Hematopoietic multipotent progenitor cell treated with erythropoietin and hydrocortisone succinate and interleukin-3 and kit ligand, for 6 days (in vitro differentiated cells): ENCODE measurements at places on chromosomes 13 and 19.

- no peak for DNase-seq
Measured at GRCh38 chr13:109331011-109331433, 455.4 kb downstream of the IRS2 start.

DNA sequence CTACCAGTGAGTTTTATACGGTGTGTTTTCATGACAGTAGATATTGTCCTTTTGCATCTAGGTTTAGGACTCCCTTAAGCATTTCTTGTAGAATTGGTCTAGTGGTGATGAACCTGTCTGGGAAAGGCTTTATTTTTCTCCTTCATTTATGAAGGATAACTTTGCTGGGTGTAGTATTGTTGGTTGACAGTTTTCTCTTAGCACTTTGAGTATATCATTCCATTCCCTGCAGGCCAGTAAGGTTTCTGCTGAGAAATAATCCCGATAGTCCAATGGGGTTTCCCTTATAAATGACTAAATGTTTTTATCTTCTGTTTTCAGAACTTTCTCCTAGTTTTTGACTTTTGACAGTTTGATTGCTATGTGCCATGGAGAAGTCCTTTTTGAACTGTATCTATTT lies 57.2 kb downstream of the DNAJC3 start:
- DNase-seq: no peak

- no peak for DNase-seq
Measured at GRCh38 chr13:34730961-34731360, 211.1 kb upstream of the NBEA start.

GRCh38 chr13:103795892-103796478 lies 729.8 kb upstream of the SLC10A2 start:
- no peak for DNase-seq

- DNase-seq: no peak
Measured at GRCh38 chr19:11141937-11142527, 13.6 kb downstream of the SPC24 start.

GRCh38 chr19:58569191-58569942 lies 3.8 kb downstream of the MZF1 start:
- no peak for DNase-seq

DNA sequence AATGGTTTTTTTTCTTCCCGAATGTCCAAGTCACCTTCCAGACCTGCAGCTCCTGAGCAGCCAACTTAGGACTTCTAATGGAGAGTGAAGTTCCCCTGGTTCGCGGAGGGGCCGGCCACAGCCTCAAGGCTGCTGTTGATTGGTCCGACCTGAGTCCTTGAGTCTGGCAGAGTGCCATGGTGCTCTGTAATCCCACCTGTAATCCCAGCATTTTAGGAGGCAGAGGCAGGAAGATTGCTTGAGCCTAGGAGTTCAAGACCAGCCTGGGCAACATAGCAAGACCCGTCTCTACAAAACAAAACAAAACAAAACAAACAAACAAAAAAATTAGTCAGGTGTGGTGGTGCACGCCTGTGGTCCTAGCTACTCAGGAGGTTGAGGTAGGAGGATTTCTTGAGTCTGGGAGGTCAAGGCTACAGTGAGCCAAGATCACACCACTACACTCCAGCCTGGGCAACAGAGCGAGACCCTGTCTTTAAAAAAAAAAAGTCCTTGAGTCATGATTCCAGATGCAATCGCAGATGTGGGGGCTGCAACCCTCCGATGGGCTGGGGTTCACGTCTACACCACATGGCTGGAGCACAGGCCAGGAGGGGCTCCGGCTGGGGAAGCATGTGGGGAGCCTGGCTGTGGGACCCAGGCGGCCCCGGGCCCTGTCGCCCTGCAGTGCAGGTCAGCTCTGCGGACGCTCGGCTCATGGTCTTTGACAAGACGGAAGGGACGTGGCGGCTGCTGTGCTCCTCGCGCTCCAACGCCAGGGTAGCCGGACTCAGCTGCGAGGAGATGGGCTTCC lies 17.7 kb downstream of the HPN start:
- no peak for DNase-seq

DNA sequence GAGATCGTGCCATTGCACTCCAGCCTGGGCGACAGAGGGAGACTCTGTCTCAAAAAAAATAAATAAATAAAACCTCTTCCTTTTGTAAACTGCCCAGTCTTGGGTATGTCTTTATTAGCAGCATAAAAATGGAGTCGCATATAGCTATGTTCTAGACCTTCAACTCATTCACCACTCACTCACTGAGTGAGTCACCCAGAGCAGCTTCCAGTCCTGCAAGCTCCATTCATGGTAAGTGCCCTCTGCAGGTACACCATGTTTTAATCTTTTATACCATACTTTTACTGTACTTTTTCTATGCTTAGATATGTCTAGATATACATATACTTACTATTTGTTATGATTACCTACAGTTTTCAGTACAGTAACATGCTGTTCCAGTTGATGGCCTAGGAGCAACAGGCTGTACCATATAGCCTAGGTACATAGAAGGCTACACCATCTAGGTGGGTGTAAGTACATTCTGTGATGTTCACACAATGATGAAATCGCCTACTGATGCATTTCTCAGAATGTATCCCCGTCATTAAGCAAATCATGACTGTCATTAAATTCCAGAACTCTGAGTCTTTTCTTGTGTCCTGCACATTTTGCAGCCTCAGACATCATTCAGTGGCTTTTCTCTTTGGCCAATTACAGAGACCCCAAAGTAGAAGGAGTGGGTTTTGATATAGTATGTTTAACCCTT lies 13.7 kb upstream of the FARP1 start:
- no peak for DNase-seq

- DNase-seq: no peak
Measured at GRCh38 chr13:25608181-25608580, 236.4 kb downstream of the ATP8A2 start.

DNA sequence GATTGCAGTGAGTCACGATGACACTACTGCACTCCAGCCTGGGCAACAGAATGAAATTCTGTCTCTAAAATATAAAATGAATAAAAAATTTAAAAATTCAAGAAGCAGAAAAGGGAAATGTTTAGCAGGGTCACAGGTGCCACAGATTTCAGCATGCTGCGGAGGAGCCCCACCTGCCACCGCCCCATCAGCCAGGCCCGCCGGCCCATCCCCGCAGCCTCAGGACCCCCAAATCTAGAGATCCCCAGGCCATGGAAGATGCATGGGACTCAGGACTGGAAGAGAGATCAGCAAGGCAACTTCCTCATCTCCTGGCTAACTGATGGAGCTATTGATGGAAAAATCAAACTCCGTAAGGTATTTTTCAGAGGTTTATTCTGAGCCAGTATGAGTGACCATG lies 208.2 kb downstream of the UQCRFS1 start:
- DNase-seq: no peak

- peak; percentile 89 for DNase-seq
Measured at GRCh38 chr19:11963566-11964355, 1.1 kb upstream of the ZNF763 start.

- DNase-seq: no peak
Measured at GRCh38 chr13:30486230-30487074, 20.7 kb upstream of the HMGB1 start.

DNA sequence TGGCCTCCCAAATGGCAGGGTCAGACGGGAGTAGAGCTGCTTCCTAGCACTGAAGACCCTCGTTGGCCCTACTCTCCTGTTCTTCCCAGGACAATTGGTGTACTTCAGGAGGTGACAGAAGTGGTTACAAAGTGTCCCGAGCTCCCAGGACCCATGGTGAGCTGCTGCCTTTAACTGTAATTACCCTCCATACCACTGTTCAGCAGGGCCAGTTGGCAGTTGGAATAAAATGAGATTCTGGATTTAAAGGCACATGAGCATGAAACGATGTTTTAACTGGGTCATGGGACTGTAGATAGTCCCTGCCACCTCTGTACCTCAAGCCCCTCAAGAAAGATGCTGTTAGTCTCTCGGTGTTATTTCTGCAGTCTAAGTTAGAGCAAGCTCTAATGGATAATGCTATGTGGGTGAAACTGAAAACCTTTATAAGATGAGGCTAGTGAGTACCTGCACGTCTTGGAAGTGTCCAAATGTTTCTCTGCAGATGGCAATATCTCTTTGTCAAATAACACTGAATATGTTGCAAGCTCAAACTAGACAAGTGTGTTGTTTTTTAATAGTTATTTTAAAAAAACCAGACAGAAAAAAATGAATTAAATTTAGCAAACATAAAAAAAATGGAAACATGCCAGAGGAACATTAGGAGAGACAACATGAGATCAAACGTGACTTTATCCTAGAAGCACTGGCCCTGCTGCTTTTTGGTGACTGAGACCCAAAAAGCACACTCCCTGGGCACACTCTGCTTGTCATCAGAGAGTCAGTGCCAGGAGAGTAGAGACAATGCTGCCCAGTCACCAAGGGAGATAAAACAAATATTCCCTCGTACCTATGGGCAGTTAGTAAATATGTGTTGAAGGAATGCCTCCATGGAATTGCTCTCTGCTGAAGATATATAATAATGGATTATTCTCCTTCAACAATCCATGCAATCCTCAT lies 266.3 kb downstream of the LMO7 start:
- DNase-seq: no peak

DNA sequence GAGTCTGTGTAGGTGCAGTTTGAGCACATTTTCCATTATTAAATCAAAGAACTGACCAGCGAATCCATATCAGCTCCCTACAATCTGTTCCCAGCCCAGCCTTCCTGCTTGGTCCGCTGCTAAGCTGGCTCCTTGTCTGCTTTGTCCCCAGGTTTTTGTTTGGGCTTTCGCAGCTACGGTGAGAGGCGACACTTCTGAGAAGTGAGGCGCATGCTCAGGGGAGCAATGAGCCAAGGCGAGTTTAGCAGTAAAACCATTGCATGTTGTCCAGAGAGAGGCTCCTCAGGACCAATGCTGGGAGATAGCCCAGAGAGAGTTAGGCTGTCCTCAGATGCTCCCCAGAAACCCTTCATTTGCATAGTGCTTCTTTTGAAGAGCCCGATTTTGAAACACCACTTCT lies 162.0 kb downstream of the ITGBL1 start:
- DNase-seq: no peak

- no peak for DNase-seq
Measured at GRCh38 chr13:99388334-99388923, 81.2 kb upstream of the GPR183 start.

DNA sequence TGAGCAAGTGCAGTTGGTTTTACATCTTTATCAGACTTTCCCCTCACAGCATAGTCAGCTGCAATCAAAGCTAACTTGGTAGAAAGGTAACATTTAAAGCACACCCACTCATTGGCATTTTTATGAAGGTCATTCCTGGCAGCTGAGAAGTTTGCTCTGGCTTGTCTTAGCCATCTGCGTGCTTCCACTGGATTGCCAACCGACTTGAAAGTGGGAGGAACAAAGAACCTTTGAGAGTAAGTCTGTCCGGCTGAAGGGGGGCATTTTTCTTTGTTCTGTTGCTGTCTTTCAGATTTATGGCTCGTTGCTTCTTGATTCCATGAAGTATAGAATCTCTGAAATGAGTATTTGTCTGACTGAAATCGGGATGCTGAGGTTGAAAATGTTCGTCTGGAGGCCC lies 103.1 kb downstream of the SACS start:
- DNase-seq: no peak

DNA sequence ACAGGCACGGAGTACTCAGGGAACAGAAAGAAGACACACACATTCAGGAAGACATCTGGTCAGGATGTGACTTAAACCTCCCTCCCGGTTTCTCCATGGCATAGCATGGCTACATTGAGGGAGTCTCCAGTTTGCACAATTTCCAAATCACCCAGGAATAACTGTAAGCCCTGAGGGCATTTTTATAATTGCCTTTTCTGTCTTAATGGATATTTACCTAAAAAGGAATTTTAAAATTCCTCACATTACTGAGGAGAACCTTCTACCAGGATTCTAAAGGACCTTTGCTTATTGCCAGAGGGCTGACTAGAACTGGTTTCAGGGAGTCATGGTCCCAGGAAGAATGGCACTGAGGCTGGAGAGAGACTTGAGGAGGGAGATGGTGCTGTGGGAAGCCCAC lies 21.4 kb downstream of the PEG3 start:
- DNase-seq: no peak

GRCh38 chr19:40192758-40193586 lies 1.7 kb downstream of the MAP3K10 start:
- DNase-seq: no peak

DNA sequence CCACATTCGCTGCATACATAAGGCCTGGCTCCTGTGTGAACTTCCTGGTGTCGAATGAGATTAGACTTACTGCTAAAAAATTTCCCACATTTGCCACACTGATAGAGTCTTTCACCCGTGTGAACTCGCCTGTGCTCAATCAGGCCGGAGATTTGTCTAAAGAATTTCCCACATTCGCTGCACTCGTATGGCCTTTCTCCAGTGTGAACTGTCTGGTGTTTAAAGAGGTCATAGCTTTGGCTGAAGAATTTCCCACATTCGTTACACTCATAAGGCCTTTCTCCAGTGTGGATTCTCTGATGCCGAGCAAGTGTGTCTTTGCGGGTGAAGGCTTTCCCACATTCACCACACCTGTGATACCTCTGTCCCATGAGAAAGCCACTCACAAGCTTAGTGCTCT lies 6.5 kb downstream of the ZNF671 start:
- no peak for DNase-seq

DNA sequence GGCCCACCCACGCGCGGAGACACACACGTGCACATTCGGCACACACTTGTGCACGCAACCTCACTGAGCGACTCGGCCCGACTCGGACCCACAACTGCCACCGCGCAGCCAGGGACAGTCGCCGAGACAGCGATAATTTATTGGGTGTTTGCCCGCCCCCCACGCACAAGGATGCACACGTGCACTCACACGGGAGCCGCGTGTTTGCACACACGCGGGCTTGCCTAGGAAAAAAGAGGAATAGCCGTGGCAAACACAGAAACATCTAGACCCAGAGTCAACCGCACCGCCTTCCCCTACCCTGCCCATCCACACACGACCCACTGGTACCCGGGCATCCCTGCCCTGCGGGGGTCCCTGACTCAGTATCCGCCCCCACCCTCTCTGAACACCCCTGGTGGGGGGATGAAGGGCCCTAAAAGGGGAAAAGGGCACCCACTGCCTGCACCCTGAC lies 1.1 kb upstream of the SSBP4 start:
- DNase-seq: no peak

- DNase-seq: peak; percentile 7
Measured at GRCh38 chr13:81639984-81640582, 1299.2 kb upstream of the SPRY2 start.
